ENCODE measurements at places on chromosomes 6 and 20.

DNA sequence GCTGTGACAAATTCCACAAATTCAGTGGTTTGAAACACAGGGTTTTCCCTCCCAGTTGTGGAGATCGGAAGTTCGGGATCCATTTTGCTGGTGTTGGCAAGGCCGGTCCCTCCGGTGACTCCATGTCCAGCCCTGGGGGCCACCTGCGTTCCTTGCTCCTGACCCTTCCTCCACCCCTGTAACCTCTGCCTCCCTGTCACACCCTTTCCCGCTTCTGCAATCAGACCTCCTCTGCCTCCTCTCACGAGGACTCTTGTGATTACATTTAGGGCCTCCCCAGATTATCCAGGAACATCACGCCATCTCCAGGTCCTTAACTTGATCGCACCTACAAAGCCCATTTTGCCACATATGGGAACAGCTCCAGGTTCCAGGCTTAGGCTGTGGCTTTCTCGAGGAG lies 12.5 kb downstream of the RPS6KA2 start:
- no peak for DNase-seq

DNA sequence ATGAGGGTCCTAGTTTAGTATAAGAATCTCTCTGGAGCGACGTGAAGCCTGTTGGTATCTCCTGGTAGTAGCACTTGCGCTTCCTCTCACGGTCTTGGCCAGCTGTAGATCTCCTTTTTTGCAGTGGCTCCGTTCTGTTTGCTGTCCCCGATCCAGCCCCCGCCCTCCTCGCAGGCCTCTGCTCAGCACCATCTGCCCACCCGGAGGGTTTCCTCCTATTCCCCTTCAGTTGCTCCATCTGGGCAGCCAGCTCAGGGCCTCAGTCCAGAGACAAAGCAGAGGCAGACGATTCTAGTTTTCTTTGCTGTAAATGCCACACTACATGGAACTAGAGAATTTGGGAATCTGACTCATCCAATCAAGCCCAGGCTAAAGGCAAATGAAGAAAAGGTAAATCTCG lies 126.6 kb downstream of the TIAM2 start:
- DNase-seq = no peak

DNA sequence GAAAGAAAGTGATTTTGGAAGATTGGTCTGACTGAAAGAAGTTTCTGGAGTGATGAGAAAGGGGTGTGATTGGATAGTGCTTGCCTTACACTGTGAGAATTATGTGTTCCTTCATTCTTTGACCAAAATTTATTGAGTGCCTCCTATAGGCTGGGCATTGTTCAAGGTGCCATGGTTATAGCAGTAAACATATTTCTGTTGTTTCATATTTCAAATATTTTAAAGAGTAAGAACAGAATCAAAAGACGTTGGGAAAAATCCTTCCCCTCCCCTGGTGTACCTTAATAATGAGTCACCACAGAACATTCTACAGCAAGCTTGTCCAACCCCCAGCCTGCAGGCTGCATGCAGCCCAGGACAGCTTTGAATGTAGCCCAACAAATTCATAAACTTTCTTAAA lies 78.6 kb downstream of the GCLC start:
- DNase-seq = no peak

- peak; percentile 52 for DNase-seq
Measured at GRCh38 chr6:624979-625378, 31.9 kb downstream of the HUS1B start.

- DNase-seq = no peak
Measured at GRCh38 chr20:24568842-24569241, 99.4 kb downstream of the SYNDIG1 start.
